ENCODE measurements at places on chromosomes 6 and 20.

DNA sequence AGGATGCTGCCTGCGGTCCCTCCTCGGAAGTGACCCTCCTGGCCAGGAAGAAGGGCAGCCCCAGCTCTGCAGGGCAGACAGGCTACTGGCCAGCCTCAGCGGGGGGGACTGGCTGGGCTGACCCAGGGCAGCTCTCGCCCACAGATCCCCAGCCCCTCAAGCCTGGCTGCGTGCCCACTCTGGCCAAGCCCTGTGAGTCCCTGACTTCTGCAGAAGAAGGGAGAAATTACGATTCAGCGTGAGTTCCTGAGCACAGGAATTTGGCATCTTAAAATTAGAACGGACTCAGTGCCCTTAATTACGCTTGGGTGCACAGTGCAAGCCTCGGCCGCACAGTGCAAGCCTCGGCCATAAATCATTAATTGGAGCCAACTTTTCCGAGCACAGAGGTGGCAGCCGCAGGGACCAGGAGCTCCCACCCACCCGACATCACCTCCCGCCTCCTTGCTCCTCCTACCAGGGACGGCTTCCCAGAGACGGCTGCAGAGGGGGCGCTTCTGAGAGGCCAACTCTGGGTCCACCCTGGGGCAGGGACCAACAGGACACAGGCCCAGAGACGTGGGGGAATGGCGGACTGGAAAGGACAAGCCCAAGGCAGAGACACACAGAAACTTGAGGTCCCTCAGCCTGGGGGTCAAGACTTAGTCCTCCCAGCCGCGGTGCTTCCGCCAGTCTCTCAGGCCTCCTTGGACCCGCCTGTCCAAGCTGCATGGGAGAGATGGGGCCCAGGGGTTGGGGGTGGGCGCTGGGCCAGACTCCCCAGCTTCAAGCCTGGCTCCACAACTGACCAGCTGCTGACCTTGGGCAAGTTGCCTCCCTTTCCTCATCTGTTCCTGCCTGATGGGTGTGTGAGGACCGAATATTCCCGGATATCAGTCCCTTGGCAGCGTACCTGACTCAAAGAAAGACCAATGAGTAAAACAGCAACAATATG lies 165.4 kb downstream of the TAF4 start:
- DNase-seq = no peak

GRCh38 chr6:34729631-34730470 lies 27.5 kb upstream of the SNRPC start:
- DNase-seq = no peak

- no peak for DNase-seq
Measured at GRCh38 chr20:1567392-1568162, 10.1 kb upstream of the SIRPD start.

DNA sequence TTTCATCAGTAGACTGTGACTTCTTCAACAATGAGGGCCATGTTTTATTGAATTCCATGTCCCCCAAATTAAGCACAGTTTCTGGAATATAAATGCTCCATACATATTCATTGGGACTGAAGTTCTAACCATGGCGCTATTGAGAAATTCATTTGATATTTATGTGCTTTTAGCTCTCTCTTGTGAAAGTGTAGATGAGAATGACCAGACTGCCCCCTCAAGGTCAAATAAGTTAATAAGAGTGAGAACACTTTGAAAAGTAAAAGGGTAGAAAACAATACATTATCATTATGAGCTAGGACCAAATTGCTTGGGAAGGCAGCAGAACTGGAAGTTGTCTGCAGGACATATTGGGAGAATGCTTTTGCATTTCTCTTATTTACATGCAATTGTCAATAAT lies 597.9 kb downstream of the EPM2A start:
- DNase-seq = no peak

DNA sequence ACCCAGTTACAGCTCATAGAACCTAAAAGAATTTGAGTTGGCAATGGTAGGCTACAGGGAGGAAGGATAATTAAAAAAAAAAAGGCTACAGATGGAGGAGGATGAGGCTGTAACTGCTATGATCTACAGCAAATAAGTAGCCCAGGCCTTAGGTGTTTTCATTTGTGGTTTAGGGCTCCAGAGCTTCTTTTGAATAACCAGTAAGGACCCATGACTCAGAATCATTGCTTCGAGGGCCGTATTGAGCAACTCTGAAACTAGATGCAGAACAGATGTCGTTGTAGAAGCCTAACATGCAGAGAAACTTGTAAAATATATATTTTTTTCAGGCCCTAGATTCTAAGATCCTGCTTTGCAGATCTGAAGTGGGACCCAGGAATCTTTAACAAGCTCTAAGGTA lies 19.0 kb upstream of the ASIP start:
- no peak for DNase-seq

DNA sequence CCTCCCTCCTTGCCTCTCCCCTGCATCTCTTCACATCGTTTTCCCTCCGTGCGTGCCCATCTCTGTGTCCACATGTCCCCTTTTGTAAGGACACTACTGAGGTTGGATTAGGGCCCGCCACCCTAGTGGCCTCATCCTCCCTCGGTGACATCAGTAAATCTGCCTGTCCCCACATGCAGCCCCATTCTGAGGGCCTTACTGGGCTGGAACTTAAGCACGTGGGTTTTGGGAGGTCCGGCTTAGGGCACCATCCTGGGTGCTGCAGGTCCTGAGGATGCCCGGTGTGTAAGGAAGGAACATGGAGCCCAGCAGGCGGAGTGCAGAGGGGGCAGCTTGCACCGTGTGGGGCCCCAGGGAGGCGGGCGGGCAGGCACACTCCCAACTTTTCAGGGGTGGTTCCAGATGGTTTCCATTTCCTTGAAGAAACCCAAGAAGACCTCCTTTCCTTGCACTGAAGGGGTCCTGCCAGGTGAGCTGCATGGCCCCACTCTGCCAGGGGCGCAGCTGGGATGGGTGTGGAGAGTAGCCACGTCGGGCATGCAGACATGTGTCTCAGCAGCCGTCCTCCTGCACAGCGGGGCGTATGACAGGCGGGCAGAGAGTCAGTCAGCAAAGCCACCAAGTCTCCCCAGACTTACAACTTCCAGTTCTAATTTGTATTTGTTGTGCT lies 329.9 kb downstream of the QKI start:
- DNase-seq = no peak

DNA sequence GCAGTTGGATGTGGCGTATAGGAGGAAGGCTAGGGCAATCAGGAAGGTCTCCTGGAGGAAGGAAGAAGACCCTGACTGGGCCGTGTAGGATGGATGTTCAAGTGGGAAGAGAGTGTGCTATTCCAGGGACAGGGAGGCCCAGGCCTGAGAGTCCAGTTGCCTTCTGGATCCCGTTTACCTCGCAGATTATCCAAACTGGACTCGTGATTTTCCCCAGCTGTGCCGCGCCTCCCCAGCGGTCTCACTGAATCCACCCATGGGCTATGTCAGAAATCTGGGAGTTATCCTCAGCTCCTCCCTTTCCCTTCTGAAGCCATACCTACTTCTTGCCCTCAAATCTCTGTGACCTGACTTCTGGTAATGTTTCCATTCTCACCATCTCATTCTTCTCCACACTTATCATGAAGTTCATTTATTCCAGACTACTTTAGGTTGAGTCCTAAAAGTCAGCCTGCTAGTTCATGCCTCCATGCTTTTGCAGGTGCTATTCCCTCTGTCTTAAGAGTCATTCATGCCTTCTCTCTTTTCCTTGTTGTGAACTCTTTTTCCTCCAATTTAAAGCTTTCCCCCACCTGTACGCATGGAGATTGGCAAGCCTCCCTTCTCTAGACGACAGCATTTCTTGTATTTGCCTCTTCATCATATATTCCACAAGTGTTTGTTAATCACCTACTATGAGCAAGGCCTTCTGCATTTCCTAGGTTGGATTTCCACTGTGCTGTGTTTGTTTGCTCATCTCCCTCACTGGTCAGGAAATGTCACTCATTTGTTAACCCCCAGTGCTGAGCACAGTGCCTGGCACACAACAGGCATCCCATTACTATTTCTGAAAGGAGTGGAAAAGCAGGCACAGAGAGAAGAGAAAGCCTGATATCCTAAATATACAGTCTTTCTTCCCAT lies 2.7 kb downstream of the SDCBP2 start:
- DNase-seq = no peak

DNA sequence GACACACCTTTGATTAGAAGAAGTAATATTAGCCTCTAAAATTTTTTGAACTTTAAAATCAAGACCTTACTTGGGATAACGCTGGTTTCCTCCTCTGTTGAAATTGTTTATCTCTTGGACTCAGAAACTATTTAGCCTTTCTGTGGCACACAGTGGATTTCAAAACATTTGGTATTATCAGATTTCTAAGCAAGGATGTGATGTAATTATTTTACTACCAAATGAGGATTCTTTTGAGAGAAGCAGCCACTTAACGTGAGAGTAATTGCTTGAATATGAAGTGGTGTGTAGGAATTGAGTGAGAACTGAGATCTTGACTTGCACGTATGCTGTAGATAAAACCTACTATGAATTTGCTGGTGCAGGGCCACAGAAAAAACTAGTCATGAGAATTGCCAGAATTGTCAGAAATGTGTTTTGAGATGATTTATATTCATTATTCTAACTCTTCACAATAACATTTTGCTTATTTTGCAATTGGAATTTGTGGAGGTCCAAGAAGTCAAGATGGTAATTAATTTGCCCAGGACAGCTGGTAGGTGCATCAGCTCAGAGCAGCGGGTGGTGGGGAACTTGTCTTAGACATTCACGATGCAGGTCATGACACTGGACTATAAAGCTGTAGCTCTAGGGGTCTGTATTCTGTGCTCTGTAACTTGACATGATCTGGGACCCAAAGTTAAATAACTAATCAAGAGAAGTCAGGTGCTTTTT lies 53.4 kb downstream of the AKAP12 start:
- DNase-seq = no peak

DNA sequence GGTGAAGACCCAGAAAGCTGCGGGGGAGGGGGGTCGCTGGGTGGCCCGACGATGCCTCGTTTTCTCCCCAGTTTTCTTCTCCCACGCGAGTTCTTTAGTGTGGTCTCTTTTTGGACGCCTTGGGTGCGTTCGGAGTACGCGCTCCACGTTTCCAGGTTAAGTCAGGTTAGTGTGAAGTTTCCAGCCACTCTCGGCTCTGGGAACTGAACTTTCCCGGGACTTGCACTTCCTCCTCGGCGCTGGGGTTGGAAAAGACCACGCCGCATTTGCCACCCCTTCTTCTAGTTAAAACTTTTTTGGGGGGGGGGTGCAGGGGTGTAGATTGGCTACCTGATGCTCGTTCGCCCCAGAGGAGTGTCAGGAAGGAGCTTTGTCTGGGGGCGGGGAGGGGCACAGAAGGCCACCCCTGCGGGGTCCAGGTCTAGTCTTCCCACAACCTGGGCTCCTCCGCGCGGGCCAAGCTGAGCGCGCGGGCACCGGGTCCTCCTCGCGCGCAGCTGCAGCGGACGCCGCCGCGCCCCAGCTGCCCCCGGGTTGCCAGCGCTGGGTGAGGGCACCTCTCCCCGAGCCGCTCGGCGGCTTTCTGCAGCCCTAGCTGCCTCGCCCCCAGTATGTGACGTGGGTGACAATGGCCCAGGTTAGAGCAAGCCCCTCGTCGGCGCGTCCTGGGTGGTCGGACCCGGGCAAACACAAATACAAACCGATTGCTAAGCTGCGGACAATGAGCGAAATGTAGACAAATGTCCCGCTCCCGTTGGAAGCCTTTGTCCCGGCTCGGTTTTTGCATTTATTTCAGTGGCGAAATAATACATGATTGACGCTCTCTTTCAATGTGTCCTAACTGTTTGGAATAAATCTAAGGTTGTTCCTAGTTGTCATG lies 1.7 kb upstream of the NKX2-2 start:
- no peak for DNase-seq

GRCh38 chr20:31644701-31645100 lies 7.0 kb downstream of the COX4I2 start:
- DNase-seq = no peak

GRCh38 chr20:29878281-29878741 lies 1379.2 kb upstream of the DEFB115 start:
- no peak for DNase-seq

DNA sequence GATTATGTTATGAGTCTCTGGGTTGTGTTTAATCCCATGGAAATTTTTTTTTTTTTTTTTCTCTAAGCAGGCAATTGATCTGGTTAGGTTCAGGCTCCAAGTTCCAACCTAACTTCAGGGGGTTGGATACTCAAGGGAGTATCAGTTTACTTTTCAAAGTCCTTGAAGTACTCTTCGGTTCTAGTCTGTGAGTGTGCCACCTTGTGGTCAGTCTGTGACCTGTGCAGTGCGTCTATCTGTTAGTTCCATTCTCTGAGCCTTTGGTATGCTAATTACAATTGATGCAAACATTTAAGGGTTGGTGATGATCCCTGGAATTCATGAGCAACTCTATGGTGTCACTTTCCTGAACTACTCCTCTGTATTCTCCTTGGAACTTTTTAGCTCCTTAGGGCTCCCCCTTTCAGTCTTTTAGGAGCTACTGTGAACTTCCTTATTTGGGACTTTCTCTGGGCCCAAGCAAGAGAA lies 342.0 kb downstream of the SOX4 start:
- no peak for DNase-seq

DNA sequence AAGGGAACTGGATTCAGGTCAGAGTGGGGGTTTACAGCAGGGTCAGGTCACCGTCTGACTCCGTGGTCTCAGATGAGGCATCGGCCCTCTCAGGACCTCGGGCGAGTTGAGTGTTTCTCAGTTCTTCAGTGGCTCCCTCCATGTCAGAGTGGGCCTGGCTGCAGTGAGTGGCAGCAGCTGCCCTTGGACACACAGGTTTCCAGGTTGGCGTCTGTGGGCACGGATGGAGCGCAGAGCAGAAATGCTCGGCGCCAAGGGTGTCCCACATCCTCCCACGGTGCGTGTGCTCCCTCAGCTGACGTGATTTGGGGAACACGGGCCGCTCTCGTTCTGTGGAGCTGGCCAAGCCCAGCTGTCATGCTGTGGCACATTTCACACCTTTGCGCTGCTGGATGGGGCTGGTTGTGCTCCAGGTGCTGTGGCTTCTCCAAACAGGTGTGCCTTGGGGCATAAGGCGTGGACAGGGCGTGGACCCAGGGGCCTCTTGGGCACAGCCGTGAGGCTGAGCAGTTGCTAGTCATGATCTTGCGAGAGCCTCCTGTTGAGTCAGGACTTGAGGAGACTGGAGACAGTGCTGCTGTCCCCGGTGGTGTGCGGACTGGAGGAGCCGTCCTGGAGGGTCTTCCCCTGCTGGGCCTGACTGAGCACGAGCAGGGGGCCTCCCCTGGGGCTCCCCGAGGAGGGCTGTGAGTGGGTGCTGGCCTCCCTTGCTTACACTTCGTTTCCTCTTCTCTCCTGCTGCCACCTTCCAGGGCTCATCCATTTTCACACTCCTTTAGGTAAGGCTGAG lies 9.5 kb upstream of the DNAJC5 start:
- no peak for DNase-seq

GRCh38 chr20:40502576-40502975 lies 186.5 kb downstream of the MAFB start:
- DNase-seq = no peak

- DNase-seq = peak; percentile 38
Measured at GRCh38 chr6:28673787-28674671, 148.3 kb downstream of the GPX5 start.

- DNase-seq = no peak
Measured at GRCh38 chr20:53783768-53784167, 190.1 kb upstream of the ZNF217 start.

GRCh38 chr6:24882295-24882694 lies 53.5 kb downstream of the RIPOR2 start:
- DNase-seq = no peak
